Stimulated activated CD4-positive, alpha-beta T cell treated with anti-CD3 and anti-CD28 coated beads, Interleukin-12 subunit alpha, Interleukin-12 subunit beta, amount 100 ng/mL, for 24 hours (primary cell): ENCODE measurements at places on chromosomes 4 and X.

GRCh38 chrX:7090641-7091040, 56.9 kb upstream of the STS start:
- DNase-seq, result no peak

GRCh38 chrX:120999413-120999812, 13.9 kb upstream of the CT47A1 start:
- no peak for DNase-seq

GRCh38 chr4:89708903-89709421, 128.0 kb downstream of the SNCA start:
- no peak for DNase-seq

- DNase-seq, result no peak
Measured at GRCh38 chr4:172578712-172579111, 589.9 kb upstream of the GALNT7 start.

DNA sequence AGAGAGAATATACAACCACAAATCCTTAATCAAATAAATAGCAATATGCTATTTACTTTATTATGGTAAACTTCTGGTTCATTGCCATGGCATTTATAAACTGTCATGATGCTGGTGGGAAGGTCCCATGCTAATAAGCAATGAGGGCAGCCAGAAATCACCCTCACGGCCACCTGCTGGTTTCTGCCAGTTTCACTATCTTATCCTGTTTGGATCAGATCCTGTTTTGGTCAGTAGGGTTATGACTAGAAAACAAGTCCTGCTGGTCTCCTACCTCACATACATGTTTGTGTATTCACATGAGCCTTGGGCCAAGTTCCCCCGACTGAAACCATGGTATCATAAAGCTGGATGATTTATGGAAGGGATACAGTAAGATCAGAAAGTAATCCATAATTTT, 28.1 kb downstream of the XAGE5 start:
- DNase-seq, result no peak

GRCh38 chr4:18878561-18878960, 857.0 kb upstream of the LCORL start:
- no peak for DNase-seq

DNA sequence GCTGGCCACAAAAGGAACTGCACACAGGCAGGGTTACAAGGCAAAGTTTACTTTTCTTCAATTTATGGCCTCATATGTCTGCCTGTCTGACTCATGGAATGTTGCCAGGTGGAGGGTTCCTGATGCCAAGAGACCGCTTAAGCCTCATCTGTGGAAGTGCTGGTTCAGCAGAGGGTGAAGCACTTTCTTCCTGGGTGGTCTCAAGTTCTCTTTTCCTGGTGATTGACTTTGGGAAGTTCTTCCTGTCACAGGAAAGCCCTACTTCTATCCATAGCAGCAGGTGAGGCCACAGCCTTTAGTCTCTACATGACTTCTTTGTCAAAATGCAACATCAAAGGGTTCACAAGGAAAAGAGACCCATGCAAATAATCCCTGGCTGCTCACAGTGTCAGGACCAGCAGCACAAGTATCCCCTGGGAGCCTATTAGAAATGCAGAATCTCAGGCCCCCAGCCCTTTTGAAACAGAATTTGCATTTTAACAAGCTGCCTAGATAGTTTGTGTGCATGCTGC, 81.4 kb upstream of the IGFBP7 start:
- no peak for DNase-seq

DNA sequence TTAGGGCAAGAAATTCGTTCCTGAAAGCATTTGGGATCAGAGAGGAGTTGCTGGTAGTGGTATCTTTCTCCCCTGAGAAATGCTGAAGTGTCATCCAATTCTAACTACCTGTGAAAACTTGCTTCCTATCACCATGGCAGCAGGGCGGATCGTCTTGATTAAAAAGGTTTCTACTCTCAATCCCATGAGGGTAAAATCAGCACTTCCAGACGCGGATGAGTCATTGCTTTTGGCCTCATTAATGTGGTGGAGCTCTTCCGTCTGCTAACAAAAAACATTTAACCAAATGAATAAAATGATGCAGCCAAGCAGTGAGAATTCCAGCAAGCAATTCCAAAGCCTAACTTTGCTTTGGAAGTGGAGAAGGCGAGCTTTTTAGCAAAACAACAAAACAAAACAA, 325.6 kb downstream of the CAMK2D start:
- no peak for DNase-seq

DNA sequence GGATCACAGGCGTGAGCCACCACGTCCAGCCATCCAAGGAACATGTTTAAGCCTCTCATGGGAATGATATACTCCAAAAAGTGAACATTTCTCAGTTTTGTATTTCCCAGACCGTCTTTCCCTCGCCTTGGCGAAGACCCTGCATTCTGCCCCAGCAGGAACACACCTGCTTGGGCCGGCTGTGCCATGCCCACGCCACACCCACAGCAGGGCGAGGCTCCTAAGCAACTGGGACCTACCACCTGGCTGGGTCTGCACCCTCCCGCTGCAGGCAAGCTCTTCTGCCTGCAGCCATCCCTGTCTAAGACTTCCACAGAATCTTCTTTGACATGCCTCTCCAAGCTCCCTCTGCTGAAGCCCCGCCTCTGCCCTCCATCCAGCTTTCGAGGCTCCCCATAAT, 3.6 kb downstream of the CCNQ start:
- DNase-seq, result no peak

DNA sequence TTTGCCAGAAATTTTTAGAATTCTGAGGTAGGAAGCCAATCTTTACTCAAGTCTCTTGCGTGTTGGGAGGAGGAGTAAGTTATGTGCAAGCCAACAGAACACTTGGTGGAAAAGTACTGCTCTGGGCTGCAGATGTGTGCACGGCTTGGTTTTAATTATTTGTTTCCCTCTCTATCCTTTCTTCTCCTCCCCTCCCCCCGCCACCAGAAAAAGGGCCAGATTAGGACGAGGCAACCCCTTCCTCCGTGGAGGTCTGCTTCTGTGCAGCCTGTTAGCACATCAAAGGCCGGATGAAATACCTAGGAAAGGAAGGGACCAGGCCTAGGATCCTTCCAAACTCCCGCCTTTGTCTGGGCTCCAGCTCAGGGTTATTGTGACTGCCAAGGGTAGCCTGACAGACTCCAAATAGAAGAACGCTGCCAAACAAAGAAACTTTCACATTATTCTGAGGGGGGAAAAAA, 1.0 kb upstream of the PGRMC1 start:
- DNase-seq, result no peak

GRCh38 chrX:71504346-71504745, 28.6 kb upstream of the OGT start:
- DNase-seq, result no peak
